ENCODE measurements at places on chromosomes 13 and 19.
A peak's percentile ranks its signal among the peaks of the same experiment; 100 is the strongest.

DNA sequence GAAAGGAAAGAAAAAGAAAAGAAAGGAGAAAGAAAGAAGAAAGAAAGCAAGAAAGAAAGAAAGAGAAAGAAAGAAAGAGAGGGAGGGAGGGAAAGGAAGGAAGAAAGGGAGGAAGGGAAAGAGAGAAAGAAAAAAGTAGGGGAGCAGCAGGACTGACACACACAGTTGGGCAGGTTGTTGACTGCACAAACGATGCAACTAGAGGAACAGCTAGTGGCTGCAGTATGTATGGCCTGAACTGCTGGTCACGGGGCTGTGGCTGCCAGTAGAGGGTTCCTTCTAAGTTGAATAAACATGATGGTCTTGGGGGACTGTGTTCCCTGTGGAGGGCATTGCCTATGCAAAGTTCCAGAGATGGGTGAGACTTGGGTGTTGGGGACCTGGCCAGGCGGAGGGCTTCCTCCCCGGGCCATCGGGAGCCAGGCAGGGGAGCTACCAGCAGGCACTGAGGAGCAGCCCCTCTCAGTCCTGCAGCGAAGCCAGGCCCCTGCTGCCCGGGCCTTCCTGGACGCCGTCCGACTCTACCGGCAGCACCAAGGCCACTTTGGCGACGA, 16.7 kb upstream of the COLGALT1 start:
- DNase-seq: no peak

DNA sequence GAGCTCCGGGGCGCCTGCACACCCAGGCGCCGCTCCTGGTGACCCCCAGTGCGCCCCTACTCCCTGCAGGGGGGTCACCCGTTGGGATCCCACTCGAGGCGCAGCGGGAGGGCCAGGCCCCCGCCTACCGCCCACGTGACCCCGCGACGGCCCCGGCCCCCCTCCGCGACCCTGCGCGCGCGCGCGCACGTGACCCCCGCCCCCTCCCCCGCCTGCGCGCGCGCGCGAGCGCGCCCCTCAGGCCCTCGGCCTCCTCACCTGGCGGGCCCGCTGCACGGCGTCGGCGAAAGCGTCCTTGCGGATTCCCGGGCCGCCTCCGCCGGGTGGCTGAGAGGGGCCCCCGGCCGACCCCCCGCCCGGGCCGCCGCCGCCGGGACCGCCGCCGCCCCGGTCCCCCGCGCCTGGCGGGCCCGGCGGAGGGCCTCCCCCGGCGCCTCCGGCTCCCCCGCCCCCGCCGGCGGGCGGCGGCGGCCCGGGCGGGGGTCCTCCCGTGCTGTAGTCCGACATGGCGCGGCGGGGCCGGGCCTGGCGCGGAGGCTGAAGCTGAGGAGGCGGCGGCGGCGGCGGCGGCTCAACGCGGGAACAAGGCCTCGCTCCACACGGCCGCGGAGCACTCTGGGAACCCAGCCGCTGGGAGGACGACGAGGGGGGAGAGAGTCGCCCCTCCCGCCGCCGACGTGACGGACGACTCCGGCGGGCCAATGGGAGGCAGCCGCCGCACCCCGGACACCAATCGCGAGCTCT, at the start of gene KHSRP:
Gene KHSRP (minus strand): TSS at position 617 of the 744 bp plus-strand sequence. CDS start 110 bp downstream, at position 507.
- no peak for DNase-seq

DNA sequence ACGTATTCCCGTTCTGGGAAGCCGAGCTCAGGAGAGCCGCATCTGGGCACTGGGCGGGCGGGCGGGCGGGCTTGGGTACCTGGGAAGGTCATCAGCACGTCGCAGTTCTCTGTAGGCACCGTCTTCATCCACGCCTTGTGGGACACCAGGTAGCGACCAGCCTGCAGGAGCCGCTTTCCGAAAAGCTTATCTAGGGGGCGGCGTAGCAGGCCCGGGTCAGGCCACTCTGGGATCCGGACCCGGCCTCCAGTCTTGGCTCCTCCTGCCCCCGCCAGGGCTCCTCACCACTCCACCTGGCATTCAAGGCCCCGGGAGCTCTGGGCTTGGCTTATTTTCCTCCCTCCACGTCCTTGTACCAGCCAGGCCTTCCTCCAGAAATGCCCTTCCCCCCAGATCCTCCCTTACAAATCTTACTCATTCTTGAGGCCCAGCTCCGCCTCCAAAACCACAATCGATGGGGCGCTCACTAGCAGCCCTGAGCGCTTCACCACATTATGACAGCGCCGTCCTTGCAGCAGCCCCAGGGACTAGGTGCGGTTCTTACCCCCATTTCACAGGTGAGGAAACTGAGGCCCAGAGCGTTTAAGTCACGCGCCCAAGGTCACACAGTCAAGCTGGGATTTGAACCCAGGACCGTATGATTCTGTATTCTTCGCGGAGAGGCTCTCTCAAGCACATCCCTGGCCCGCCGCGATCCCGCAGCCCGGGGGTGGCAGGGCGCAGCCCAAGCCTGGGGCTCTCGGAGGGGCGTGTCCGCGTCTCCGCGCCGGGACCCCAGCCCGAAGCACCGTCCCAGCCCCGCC, 843 bp downstream of the ANO8 start:
- DNase-seq: peak; percentile 63

DNA sequence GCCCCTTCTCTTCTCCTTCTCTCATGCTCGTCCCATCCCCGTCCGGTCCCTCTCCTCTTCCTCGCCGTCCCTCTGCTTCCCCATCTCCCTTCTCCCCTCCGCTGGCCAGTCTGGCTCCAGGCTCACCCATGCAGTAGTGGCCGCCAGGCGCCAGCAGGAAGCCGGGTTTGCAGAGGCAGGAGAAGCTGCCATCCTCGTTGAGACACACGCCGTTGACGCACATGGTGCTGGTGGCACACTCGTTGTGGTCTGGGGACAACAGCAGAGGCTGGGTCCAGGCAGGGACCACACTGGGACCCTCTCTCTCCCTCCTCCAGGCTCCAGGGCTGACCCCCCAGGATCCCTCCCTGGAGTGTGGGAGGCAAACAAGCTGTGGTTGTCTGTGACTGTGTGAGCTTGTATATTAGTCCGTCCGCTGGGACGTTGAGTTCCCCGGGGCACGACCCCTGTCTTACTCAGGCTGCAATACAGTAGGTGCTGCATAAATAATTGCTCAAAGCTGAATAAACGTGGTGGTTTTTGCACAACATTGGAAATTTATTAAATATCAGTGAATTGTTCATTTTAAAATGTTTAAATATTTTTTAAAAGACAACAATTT, 16.4 kb downstream of the FBN3 start:
- no peak for DNase-seq

- peak; percentile 68 for DNase-seq
Observed at GRCh38 chr13:37870895-37871550, 1.5 kb upstream of the TRPC4 start.

DNA sequence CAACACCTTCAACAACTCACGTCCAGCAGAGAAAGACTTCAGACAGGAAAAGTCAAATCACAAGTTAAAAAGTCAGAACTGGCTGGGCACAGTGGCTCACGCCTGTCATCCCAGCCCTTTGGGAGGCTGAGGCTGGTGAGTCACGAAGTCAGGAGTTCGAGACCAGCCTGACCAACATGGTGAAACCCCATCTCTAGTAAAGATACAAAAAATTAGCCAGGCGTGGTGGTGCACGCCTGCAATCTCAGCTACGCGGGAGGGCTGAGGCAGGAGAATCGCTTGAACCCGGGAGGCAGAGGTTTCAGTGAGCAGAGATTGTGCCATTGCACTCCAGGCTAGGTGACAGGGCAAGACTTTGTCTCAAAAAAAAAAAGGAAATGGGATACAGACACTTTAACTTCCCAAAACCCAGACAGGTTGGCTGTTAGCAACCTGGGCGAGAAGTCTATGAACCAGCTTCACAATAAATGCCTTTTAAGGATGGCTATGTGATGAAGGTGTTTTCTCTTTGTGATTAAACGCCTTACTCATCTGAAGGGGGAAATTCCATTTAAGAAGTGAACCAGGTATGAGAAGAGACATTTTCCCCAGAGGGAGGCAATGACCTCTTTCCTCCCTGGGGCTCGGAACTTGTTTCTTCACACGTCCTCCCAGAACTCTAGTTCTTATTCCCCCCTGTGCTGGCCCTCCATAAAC, 80.4 kb downstream of the INSR start:
- no peak for DNase-seq

GRCh38 chr19:2291185-2291751, 9.3 kb upstream of the PEAK3 start:
- no peak for DNase-seq

- DNase-seq: no peak
Observed at GRCh38 chr13:107832500-107833100, 382.7 kb downstream of the LIG4 start.

GRCh38 chr19:1109032-1109551, 5.3 kb downstream of the GPX4 start:
- no peak for DNase-seq

GRCh38 chr19:51256155-51256625, 5.3 kb downstream of the SIGLECL1 start:
- DNase-seq: no peak

DNA sequence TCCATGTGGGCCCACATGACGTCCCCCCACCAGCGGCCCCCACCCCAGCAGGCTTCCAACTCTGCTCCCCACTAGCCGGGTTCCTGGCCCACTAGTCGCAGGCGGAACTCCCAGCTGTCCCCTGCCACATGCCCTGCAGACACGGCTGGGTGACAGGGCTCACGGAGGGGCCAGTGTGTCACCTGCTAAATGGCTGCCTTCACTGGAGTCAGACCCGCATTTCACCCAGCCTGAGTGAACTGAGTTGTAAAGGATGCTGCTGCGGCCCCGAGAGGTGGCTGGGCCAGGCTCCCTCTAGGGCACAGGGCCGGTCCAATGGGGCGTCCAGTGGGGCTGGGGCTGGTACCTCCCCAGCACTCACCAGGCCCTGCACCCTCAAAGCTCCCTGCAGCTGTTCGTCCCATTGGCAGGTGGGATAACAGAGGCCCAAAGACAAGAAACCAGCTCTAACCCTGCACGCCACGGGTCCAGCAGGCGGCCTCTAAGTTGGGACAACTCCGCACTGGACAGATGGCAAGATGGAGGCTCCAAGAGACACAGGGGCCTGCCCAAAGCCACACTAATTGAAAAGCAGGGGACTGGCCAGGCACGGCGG, 3.2 kb downstream of the LMNB2 start:
- DNase-seq: no peak

DNA sequence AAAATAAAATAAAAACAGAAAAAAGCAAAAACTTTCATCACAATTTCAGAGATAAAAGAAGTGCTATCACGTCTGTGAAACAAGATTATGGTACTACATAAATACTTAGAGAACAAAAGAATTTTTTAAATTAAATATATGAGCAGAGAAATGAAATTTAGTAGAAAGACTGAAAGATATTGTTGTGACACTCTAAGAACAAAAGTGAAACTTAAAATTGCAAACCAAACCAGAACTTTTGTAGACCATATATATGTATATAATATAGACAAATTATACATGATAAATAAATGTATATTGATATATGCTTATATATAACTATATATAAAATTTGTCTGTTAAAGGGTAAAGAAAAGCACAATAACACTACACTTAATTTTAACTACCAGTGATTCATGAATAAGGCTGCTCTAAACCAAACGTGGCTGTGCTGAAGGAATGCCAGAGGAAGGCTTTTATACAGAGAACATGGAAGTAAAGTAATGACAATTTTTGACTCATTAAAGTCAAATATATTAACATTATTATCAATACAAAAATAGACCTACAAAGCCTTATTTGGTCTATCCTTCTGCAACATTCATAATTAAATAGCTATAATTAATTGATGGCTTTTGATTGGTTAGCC, 1516.7 kb upstream of the PCDH20 start:
- DNase-seq: no peak

DNA sequence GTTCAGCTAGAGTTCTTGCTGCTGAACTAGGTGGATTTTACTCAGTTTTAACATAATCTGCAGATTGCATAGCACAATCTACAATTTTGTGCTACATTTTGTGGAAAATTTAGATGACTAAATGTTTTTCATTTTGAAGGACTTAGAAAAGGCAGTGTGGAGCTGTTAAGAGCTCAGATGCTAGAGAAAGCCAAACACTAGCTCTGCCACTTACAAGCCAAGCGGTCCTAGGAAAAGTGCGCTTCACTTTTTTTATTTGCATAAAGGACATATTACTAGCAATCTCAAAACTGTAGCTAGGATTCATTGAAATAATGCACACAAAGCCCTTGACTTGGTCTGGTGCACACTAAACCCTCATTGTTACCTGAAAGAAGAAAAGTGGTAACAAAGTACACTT, 8.1 kb upstream of the CSNK1A1L start:
- DNase-seq: no peak

GRCh38 chr13:105177265-105177900, 1358.1 kb downstream of the EFNB2 start:
- DNase-seq: no peak

DNA sequence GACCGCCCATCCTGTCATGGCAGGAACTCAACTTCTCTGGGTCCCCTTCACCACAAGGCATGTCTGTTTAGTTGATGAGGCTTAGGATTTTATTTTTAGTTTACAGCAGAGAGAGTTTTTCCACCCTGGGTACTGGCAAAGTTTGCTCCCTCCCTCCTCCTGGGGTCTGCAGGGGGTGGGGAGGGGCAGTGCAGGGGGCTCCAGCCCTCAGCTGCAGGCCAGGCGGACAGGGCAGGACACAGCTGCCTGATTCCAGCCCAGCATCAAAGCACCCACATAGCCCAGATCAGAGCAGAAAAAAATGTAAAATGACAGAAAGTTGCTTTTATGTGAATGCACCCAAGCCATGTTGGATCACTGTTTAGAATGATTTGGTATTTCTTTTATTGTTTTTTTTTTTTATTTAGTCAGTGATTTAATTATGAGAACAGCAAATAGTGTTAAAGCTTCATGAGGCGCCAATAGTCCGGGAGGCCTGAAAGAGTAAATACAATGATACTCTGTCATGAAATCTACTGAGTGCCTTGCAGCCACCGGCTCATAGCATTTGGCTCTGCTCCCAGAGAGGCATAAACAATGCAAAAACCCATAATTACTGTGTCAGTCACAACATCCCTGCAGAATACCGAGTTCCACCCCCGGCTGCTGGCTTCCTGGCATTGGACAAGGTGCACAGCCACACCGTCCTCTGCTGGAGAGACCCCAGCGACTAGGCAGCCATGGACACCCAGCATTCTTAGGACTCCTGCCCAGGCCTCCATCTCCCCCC, 923.5 kb downstream of the UQCRFS1 start:
- DNase-seq: peak; percentile 44

DNA sequence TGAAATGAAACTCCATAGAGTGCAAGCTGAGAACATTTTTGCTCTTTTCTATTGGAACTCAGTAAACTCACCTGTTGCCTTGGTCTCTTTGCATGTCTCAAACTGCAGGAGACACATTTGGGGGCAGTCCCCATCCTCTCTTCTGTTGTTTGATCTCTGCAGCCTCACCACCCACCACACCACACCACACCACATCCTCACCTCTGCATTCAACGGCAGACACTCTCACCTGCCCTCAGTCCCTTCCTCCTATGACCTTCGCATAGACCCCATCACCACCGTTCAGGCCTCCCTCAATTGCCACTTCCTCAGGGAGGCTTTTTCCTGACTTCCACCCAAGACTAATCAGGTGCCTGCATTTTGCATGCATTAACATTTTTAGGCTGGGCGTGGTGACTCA, 14.4 kb upstream of the TPM4 start:
- no peak for DNase-seq

Data from astrocyte of the cerebellum (primary cell).